Ovary (tissue), 10 donors: ENCODE measurements at places on chromosomes 11 and 22. TPM values are rescaled to one million over a fixed set of nuclear protein-coding genes. Genes with fewer than 3 reads are reported as not detected.

Gene IL18
- total RNA-seq: 4.9 TPM

Gene COX8A
- total RNA-seq: 339 TPM

Gene CRYBB3
- total RNA-seq: 0.30 TPM

Gene SUSD2
- total RNA-seq: 4.1 TPM

Gene UBASH3B
- total RNA-seq: 2.8 TPM

Gene CDC42BPG
- 4.0 TPM for total RNA-seq

Gene OR52I2
- not detected for total RNA-seq

Gene BTBD18
- not detected for total RNA-seq

Gene ACRV1
- not detected for total RNA-seq

Gene FAM180B
- total RNA-seq: not detected

Gene PKDREJ
- total RNA-seq: 0.13 TPM

Gene CRYBB2
- not detected for total RNA-seq

Gene OR52A1
- not detected for total RNA-seq

Gene KREMEN1
- 40.1 TPM for total RNA-seq

Gene PGM2L1
- total RNA-seq: 1.4 TPM
